H54 (cell line): ENCODE measurements at places on chromosomes 5 and 9.

DNA sequence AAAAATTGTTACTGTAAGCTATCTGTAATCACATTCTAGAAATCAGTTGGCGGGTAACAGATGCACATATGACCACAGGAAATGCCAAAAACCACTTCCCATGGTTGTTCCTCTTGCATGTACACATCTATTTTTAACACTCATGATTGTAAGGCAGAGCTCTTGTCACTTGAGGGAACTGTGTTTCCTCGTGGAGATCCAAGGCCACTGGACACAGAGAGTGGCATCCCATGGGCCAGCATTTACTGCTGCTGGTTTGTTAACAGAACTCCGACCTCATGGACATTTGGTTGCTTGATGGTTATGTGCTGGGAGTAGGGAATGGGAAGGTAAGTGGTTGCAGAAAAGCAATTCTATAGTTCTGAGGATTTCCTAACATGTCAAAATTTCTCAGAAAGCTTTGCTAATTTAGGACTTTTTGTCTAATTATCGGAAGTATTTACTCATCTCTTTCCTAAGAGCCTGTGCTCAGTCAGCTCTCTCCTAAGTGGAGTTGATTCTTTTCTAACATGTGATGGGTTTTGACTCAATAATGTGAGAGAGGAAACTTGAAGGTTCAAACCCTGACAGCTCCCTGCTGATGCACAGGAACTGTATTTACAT lies 202.0 kb upstream of the NR3C1 start:
- no peak for DNase-seq

- no peak for DNase-seq
Observed at GRCh38 chr5:149500922-149501582, 50.2 kb downstream of the CSNK1A1 start.

GRCh38 chr5:75656311-75657003 lies 45.2 kb downstream of the ANKDD1B start:
- DNase-seq, result peak; percentile 53

DNA sequence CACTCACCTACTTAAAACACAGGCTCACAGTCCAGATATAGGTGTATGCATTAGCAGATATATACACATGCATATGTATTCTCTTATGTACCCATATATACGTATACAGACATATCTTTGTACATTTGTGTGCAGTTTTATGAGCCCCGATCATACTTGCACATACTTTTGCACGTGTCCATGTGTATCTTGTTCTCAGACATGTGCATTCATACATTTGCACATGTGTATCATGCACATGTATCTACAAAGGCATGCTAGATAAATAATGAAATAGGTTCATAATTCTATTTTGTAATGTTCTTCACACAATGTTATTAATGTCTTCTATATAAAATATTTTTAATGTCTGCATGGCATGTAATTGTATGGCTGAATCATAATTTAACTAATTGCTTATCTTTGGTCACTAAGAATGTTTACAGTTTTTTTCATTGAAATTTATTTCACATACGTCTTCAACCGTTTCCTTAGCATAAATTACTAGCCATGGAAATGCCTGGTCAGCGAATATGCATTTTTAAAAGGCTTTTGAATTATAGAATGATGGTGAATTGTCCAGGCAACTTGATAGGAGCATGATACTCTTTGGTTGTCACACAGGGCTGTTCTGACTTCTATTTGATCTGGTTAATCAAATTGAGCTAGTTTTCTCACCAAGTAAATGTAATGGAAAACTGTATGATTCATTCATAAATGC lies 2.6 kb downstream of the NDFIP1 start:
- DNase-seq, result no peak

- DNase-seq, result no peak
Observed at GRCh38 chr5:16315501-16315900, 135.9 kb upstream of the MARCHF11 start.

- DNase-seq, result no peak
Observed at GRCh38 chr9:131867611-131868192, 127.8 kb upstream of the RAPGEF1 start.

DNA sequence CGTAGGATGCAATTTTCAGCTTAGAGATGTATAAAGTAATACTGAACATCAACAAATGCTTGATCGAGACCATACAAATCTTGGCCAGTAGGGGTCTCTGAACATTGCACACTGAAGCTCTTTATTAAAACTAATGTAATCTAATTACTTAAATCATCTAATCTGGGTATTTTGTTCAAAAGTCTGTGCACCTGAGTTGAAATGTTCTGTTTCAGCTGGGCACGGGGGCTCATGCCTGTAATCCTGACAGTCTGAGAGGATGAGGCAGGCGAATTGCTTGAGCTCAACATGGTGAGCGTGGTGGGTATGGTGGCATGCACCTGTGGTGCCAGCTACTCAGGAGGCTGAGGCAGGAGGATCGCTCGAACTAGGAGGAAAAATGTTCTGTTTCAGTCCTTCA lies 41.0 kb downstream of the ESM1 start:
- no peak for DNase-seq
